Activated naive CD4-positive, alpha-beta T cell treated with anti-CD3 and anti-CD28 coated beads, Interleukin-2, amount 50 U/mL, for 16 hours (primary cell): ENCODE measurements at places on chromosomes 1 and 21.

- DNase-seq, result no peak
Measured at GRCh38 chr1:211625040-211625439, 46.1 kb upstream of the SLC30A1 start.

GRCh38 chr1:82321794-82322193 lies 521.1 kb downstream of the ADGRL2 start:
- DNase-seq, result no peak

DNA sequence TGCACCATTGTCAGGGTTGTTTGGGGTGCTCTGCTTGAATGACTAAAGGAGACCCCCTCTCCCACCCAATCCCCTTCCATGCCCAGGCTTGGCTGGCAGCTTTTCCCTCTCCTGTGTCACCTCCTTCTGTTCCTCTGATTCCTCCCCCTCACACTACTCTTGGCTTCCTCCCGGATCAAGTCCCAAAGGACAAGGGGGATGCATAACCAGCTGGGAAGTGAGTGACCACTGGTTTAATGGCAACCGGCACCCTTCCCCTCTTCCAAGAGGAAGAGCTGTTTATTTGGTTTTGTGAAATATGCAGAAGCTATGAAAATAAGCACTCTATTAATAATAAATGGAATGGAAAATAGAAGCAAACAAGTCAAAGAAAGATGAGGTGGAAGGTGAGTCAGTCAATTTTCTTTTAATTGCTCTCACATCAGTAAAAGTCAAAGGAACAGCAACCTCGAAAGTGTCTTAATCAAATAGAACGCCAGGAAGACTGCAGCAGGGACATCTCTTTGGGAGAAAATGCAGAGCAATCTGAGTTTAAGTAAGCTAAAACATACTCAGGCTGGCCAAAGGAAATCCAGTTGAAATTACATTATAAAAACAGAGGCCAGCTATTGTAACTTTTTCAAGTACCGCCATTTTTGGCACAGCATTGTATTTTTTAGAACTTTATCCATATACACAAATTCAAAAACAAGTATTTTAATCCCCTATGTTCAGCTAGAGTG lies 322.5 kb downstream of the SIPA1L2 start:
- no peak for DNase-seq

- no peak for DNase-seq
Measured at GRCh38 chr1:101203820-101204540, 32.8 kb upstream of the S1PR1 start.

DNA sequence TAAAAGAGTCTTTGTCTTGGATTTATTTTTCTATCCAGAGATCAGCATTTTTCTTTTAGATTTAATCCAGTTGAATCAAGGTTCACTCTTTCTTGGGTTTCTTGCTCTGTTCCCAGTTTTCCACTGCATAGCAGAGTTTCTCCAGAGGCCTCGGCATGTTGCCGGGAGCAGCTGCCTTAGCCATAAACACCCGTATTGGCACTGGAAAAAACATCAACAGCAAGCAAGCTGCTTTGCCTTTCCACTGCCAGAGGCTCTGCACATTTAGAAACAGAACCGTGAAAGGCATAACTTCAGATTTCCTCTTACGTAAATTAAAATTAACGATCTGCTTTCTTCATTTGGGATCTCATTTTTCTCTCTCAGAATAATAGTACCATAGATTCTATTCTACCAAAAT lies 181.8 kb upstream of the L1TD1 start:
- DNase-seq, result no peak

DNA sequence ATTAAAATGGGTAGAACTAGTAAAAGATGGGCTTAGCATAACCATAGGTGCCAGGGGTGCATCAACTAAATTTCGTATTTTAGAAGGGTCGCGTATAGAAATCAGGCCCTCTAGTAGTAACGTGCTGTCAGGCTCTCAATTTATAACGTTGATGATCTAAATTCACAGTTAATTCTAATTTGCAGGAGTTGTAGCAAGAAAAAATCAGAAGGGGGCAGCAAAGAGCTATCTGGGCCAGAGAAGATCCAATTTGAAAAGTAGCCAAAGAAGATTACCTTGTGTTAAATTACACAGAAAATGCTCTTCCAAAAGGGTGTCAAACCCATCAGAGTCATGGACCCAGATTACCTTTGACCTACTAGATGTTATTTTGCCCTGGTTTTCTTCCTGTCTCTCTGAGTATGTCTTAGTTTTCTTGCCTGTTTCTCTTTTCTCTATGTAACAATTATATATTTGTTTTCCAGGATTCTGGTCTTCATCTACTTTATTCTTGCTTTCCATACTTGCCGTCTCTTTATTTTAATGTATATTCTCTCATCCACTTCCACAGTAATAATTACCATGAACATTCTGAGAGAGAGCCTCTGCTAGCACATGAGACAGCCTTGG lies 1030.9 kb downstream of the AMY1C start:
- DNase-seq, result no peak

DNA sequence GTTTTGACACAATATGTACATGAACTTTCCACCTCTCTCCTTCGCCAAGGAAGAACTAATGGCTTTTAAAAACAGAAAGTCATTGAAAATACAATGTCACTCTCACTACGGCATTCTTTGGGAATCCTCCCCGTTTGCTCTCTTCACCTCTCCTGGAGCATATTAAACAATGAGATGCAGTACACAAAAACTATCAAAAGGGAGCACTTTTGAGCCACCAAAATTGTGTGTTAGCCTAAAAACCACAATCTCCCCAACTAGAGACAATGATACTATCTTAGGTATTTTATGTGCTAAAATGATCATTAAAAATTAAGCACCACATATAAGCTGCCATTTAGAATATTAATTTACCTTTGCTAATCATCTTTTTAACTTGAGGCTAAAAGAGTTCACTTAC lies 425.5 kb downstream of the KCTD3 start:
- DNase-seq, result no peak

DNA sequence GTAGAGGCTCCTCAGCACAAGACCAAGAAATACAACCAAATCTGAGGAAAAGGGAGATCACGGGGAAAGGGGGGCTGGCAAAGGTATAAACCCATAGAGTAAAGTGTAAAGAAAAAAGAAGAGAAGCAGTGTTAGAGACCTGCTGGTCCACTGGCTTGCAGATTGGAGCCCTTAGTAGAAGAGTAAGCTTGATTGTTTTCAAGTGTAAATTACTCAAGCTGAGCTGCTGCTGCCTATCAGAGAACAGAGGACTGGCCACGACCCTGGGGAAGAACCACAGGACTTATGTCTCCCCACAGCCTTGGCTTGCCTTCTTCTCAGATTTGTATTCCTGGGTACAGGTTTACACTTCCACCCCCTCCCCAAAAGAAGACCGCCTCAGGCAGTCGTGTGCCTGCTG lies 294.2 kb downstream of the LMX1A start:
- DNase-seq, result no peak

DNA sequence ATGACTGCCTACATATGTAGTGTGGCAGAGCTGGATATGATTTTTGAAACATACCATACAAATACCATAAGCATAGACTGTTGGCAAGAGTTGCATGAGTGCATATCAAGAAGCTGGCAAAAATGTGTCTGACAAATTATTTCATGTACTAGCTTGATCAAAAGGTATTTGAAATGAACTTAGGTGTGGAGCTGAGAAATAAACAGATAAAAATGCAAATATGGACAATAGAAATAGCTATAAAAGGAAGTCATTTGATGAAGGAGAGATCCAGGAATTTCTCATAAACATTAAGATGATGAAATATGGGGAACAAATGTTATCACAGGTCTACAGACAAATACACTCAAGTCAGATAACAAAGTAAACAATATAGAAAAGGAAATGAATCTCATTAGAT lies 609.1 kb downstream of the PTPRC start:
- DNase-seq, result no peak

- DNase-seq, result no peak
Measured at GRCh38 chr1:80363689-80364475, 1357.4 kb upstream of the ADGRL4 start.

DNA sequence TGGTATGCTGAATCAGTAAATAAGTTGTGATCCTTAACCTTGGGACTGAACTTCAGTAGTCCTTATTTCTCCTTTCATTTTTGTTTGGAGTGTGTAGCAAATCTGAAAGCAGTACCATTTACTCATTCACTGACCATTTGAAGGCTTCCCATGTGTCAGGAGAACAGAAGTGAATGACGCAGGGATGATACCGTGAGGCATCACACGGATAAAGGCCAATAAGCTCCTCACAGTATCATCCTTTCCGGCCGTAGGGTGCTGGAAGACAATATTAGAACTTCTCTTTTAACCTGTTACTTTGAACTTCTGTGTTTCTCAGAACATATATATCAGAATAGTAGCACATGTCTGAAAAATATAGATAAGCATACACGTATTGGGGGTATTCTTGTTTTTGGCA lies 21.3 kb downstream of the BACH1 start:
- no peak for DNase-seq

- no peak for DNase-seq
Measured at GRCh38 chr21:23384679-23385078, 2222.6 kb downstream of the MRPL39 start.

DNA sequence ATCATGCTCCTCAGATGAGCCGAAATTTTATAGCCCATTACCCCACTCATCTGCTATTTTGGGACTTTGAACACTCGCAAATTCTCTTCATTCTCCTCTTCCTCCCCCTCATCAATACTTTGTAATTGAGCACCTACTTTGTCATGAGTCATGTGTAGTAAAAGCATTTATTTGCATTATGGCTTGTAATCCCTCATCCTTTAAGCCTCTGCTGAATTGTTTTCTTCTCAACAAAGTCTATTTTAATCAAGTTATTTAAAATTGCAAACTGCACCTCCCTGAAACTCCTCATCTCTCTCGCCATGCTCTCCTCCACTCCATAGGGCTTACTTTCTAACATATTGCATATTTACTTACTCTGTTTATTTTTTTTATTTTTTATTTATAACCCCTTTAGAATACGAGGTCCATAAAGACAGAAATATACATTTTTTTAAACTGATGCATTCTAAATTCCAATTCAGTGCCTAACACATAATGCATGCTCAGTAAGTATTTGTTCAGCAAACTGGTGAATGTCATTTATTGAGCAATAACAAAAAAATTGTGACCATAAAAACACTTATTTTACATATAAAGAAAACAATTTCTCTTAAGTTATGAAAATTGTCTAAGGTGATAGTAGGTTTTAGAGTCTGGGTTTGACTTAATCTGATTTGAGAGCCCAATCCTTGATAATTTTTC lies 161.7 kb downstream of the FASLG start:
- DNase-seq, result no peak

DNA sequence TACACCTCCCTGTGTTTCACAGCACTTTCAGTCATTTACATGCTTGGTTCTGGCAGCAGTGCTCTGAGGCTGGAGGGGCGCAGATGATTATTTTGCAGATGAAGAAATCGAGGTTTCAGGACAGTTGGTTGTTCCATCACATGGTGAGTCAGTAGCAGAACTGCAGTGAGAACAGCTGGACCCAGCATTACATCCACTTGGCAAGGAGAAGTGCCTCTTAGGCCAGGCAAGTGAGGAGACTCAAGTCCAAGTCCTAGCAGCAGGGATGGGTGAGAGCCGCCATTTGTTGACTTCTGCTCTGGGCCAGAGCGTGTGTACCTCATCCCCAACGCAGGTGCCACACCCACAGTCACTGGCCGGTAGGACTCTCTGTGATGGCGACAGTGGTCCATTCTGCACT lies 26.8 kb upstream of the EPHA8 start:
- no peak for DNase-seq

- DNase-seq, result no peak
Measured at GRCh38 chr1:12541274-12542137, 76.5 kb downstream of the DHRS3 start.

GRCh38 chr1:185091480-185091879 lies 46.1 kb downstream of the RNF2 start:
- no peak for DNase-seq

DNA sequence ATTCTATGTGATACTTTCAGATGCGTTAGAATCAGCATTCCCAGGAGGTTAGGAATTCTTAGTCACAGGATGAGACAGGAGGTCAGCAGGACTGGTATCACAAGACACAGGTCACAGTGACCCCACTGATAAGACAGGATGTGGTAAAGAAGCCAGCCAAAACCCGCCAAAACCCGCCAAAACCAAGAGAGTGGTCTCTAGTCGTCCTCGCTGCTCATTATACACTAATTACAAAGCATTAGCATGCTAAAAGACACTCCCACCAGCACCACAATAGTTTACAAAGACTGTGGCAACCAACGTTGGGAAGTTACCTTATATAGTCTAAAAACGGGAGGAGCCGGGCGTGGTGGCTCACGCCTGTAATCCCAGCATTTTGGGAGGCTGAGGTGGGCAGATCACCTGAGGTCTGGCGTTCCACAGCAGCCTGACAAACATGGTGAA lies 13.9 kb upstream of the ACTA1 start:
- no peak for DNase-seq
